ENCODE measurements at places on chromosomes 4 and X.

DNA sequence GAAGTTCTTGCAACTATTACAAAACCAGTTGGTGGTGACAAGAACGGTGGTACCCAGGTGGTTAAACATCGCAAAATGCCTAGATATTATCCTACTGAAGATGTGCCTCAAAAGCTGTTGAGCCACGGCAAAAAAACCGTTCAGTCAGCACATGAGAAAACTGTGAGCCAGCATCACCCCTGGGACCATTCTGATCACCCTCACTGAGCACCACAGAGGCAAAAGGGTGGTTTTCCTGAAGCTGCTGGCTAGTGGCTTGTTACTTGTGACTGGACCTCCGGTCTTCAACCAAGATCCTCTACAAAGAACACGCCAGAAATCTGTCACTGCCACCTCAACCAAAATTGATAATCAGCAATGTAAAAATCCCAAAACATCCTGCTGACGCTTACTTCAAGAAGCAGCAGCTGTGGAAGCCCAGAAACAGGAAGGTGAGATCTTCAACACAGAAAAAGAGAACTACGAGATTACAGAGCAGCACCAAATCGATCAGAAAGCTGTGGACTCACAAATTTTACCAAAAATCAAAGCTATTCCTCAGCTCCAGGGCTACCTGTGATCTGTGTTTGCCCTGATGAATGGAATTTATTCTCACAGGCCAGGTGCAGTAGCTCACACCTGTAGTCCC lies 21.4 kb upstream of the SLC10A6 start:
- no peak for DNase-seq

DNA sequence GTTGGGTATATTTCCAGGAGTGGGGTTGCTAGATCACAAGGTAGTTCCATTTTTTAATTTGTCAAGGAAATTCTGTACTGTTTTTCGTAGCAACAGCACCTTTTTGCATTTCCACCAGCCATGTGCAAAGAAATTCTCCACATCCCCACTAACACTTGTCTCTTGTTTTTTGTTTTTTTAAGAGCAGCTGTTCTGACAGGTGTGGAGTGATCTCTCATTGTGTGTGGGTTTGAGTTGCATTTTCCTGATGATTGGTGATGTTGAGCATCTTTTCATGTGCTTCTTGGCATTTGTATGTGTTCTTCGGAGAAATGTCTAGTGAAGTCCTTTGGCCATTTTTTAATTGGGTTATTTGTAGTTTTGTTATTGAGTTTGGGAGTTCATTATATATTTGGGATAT lies 80.3 kb upstream of the PUDP start:
- DNase-seq = no peak

DNA sequence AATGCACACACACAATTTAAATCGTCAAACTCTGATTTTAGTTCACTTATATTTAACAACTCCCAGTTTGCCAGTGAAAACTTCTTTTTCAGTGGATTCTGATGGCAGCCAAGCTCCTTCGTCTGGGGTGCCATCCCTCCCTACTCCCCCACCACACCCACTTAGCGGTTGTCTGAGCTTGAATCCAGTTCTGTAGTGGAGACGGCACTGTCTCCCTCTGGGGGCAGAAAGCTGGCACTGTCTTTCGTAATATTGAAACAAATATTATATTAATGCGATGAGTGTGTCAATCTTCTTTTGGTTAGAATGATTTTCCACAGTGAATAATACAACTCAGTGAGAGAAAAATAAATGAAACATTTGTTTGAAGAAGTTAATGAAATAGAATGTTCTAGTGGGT lies 5.4 kb downstream of the MEPE start:
- no peak for DNase-seq

- DNase-seq = peak; percentile 35
Observed at GRCh38 chrX:133175605-133176004, 42.5 kb downstream of the TFDP3 start.

DNA sequence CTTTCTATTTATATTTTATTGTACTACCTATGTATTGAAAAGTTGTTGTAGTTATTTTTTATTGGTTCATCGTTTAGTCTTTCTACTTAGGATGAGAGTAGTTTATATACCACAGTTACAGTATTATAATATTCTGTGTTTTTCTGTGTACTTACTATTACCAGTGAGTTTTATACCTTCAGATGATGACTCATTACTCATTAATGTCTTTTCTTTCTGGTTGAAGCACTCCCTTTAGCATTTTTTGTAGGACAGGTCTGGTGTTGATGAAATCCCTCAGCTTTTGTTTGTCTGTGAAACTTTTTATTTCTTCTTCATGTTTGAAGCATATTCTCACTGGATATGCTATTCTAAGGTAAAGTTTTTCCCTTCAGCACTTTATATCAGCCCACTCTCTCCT lies 7.7 kb downstream of the LUZP4 start:
- DNase-seq = no peak

DNA sequence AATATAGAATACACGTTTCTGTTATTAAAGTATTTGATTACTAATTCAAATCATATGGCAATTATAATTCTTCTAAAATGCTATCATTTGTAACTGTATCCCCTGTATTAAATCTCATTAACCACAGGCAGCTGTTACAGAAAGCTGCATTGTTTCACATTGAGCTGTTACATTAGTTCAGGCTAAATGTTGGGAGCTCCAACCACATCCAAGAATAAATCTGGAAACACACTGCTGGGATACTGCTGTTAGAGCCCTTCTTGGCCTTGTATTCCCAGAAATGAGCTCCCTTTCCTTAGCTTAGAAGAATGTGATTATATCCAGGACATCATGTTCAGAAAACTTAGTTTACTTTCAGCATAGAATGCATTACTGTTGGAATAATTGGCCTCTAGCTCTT lies 48.2 kb downstream of the GUCY1B1 start:
- no peak for DNase-seq

GRCh38 chr4:174579421-174579820 lies 57.1 kb upstream of the HPGD start:
- DNase-seq = no peak

- DNase-seq = no peak
Observed at GRCh38 chrX:40064055-40064597, 33.6 kb downstream of the BCOR start.

- DNase-seq = no peak
Observed at GRCh38 chrX:95762716-95763115, 921.9 kb upstream of the DIAPH2 start.

DNA sequence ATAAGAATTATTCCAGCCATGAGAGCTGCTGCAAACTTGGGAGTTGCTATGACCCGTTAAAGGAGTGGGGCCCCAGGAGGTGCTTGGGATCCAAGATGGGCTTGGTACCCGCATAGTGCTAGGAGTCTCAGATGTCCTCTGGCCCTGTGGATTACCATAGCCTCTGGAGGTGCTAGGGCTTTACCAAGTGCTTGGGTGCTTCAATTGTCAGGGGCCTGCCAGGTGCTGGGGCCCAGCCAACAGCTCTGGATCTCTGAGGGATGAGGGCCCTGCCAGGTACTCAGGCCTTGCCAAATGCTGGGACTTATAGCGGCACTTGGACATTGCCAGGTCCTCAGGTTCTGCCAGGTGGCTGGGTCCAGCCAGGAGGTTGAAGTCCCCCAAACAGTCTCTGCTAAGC lies 32.0 kb upstream of the USP51 start:
- DNase-seq = no peak

- DNase-seq = no peak
Observed at GRCh38 chr4:88659890-88660208, 37.8 kb downstream of the NAP1L5 start.

DNA sequence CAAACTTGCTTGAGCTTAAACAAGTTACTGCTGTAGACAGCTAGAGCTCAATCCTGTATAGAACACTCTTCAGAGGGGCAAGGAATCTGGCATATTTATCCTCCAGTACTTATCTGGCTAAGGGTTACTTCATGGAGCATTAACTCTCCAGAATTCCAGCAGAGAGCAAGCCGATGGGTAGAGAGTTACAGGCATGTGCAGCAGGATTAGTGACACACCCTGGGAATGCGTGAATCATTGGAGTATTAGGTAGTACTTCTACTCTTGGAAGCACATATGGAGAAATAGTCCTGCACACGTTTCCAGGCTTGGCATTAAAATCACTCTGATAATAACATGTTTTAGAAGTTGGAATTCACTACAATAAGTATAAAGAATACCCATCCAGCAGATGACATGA lies 35.4 kb downstream of the GRXCR1 start:
- DNase-seq = no peak

DNA sequence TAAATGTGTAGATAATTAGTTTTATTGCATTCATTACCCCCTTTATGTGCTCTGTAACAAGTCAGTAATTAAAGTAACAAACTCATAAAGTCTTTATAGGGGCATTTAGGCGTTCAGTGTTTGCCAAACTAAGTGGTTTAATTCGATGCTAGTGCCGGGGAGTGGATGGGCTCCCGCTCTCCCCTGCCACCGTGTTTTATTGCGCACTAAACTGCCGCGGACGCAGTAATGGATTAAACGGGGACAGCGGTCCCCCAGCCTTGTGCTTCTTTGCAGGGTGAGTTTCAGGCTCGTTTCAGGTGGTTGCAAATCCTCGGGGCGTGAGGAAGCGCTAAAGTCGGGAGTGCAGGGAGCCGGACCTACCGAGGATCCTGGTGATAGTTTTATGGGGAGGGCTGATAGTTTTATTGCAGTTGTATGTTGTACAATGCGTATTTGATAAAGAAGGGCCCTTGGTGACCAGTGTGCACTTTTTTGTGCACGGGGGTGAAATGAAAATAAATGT lies 1.6 kb upstream of the PHOX2B start:
- DNase-seq = no peak

GRCh38 chr4:140839406-140839805 lies 83.2 kb upstream of the TBC1D9 start:
- DNase-seq = no peak

- DNase-seq = no peak
Observed at GRCh38 chr4:94453391-94453963, 1.7 kb downstream of the PDLIM5 start.

DNA sequence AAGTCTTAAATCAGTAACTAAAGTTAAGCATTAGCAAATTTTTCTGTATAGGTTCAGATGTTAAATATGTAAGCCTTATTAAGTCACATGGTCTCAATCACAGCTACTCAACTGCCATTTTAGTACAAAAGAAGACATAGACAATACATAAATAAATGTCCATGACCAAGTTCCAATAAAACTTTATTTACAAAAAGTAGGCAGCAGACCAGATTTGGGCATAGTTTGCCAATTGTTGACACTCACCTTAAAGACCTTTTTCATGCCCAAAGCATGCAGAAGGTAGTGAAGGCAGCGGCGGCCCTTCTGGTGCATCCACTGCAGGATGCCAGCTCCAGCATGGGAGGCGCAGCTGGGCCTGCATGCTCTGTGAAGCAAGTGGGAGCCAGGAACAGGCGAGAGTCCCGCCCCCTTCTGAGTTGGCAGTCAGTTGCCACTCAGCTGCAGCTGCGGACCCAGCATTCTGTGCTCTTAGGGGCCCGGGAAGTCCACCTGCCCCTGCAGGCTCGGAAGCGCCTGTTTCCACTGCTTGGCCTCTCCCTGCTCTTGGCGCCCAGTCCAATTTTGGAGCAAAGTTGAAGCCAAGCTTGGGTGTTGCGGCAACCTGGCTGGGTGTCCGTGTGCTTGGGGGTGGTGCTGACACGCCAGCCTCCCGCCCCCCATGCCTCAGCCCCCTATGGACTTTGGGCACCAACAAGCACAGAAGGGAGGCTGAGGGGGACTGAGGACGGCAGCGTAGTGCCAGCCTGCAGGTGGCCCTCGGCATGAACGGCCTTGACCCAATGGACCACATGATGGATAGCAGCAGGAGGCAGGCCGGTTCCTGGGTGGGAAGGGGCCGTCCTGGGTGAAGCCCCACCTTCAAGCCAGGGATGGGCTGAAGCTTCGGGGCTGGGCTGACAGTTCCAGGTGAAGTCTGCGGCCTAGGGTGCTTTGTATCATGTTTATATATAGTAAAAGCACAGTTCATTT lies 42.4 kb upstream of the PABPC4L start:
- DNase-seq = no peak

- DNase-seq = no peak
Observed at GRCh38 chrX:1679238-1679637, 64.4 kb downstream of the ASMT start.

- peak; percentile 51 for DNase-seq
Observed at GRCh38 chrX:154419688-154420401, 8.5 kb downstream of the TAFAZZIN start.

DNA sequence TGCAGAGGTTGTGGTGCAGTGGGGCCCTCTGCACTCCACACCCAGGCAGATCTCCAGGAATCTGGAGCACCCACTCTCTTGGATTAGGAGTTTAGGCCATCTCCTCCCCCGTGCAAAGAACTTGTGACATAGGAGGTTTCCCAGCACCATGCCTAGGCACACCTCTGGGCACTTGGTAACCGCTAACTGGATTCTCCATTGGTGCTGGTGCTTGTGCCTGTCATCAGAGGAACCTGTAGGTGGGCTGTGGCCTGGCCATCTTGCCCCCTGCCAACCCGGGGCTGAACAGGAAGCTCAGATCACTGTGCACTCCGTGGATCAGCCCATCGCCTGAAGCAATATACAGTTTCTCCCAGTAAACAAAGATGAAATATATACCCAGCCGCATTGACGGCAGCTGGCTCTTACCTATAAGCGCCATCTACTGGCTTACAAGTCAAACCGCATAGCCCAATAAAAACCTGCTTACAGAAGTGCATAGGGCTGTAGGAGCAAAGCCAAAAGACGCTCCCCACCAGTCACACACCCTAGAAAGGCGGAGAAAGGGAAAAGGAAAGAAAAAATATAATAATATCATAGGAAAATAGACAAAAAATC lies 19.1 kb upstream of the TEX13B start:
- peak; percentile 34 for DNase-seq

GRCh38 chrX:12702509-12703091 lies 88.6 kb upstream of the PRPS2 start:
- DNase-seq = no peak

GRCh38 chr4:43564107-43564506 lies 671.6 kb downstream of the GRXCR1 start:
- DNase-seq = no peak

GRCh38 chr4:8218371-8219031 lies 19.4 kb downstream of the SH3TC1 start:
- DNase-seq = peak; percentile 78

DNA sequence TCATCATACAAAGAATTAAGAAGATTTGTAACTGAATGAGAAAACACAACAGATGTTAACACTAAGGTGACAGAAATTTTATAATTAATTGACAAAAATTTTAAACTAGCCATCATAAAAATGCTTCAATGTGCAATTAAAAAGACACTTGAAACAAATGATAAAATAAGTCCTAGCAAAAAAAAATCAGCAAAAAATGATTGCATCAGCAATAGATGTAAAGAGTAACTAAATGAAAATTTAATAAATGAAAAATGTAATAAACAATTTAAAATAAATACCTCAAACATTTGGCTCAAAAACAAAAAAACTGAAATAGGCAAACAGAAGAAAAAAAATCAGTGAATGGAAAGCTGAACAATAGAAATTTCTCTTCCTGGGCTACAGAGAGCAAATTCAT lies 380.7 kb upstream of the GALNTL6 start:
- DNase-seq = no peak

- DNase-seq = no peak
Observed at GRCh38 chrX:1928805-1929204, 313.9 kb downstream of the ASMT start.

- DNase-seq = no peak
Observed at GRCh38 chr4:56512166-56512565, 6.6 kb downstream of the ARL9 start.

- DNase-seq = peak; percentile 69
Observed at GRCh38 chr4:54091637-54092404, 8.1 kb upstream of the GSX2 start.

Measured in NCI-H1092 (cell line).